ENCODE measurements at places on chromosomes 11 and 22.
A peak's percentile ranks its signal among the peaks of the same experiment; 100 is the strongest.

- DNase-seq = peak; percentile 48
Measured at GRCh38 chr11:59680287-59681154, 11.7 kb upstream of the PATL1 start.

DNA sequence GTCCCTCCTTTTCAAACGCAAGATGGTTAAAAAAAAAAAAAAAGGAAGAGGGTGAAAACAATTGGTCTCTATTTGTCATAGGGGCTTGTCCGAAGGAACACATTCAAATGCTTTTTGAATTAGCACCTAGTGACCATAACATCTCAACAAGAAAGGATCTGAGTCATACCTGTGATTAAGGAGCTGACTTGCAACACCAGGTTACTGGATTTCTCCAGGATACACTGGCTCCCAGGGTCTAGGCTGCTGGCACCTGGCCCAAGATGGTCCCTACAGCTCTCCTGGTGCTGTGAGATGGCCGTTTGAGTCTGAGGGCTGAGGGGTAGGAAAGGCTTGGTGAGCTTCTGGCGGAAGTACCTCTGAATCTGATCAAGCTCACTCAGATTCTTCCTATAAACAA is 28.4 kb upstream of the UCP3 start:
- no peak for DNase-seq

GRCh38 chr22:31676700-31677099 is 14.7 kb upstream of the PISD start:
- DNase-seq = peak; percentile 94

DNA sequence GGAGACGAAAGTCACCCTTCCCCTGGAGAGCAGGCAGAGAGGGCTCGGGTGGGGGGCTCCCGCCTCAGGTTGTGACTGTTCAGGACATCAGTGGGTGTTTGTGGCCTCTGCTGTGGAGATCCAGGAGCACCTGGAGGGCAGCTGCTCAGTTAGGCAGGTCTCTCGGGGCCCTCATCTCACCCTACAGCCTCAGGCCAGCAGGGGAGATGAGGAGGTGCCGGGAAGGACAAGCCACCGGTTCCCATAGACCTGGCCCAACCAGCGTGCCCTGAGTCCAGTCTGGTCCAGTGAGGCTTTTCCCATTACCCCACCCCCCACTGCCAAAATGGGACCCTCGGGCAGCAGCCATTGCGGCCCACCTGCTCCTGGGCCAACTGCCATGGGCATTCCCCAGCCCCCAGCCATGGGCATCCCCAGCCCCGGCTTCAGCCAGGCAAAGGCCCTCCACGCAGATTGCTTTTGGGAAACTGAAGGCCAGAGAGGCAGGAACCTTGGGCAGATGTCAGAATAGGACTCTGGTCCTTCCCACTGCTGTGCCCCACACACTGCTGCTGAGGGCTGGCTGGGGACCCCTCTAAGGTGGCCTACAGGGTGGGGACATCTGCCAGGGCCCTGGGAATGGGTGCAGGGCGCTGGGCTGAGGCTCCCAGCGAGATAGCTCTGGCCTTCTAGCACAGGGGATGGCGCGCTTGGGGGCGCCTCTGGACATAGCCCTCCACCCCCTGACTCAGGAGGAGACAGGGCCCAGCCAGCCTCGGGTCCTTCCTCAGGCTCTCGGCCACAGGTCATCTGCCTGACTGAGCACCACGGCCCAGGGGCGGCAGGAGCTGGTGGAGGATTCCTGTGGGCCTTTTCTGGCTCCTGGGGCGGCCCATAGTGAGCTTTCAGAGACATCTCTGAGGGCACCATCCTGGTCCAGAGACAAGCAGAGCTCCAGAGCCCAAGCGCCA is 4.8 kb downstream of the PIM3 start:
- DNase-seq = peak; percentile 19

DNA sequence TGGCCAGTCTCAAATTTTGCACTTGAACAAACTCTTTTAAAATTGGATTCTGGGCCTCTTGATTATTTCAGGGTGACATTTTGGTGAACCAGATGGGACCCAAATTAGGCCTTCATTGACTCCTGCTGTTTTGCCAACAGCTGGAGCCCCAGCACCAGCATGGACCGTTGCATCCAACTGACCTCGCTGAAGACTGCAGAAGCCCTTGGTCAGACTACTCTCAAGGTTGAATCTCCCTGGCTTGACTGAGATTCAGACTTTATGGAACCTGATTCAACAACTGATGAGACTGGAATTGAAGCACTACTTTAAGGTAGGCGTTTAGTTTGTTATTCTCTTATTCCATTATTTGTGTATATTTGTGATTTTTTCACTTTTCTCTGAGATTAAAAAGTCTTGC is 41.7 kb downstream of the NARS2 start:
- DNase-seq = no peak

DNA sequence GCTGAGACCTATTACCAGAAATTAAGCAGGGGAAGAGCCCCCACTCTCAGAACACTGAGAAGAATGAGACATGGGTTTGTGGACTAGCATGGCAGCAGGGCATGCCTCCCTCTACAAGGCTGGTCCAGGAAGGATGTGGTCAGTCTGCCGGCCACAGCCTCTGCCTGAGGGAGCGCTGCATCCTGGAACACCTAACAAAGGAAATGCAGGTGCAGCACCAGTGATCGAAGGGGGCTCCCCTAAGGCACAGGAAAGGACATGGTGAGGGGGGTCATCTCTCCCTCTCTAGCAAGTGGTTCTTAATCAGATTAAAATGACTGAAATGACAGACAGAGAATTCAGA is 40.6 kb upstream of the ARL14EP start:
- peak; percentile 13 for DNase-seq

DNA sequence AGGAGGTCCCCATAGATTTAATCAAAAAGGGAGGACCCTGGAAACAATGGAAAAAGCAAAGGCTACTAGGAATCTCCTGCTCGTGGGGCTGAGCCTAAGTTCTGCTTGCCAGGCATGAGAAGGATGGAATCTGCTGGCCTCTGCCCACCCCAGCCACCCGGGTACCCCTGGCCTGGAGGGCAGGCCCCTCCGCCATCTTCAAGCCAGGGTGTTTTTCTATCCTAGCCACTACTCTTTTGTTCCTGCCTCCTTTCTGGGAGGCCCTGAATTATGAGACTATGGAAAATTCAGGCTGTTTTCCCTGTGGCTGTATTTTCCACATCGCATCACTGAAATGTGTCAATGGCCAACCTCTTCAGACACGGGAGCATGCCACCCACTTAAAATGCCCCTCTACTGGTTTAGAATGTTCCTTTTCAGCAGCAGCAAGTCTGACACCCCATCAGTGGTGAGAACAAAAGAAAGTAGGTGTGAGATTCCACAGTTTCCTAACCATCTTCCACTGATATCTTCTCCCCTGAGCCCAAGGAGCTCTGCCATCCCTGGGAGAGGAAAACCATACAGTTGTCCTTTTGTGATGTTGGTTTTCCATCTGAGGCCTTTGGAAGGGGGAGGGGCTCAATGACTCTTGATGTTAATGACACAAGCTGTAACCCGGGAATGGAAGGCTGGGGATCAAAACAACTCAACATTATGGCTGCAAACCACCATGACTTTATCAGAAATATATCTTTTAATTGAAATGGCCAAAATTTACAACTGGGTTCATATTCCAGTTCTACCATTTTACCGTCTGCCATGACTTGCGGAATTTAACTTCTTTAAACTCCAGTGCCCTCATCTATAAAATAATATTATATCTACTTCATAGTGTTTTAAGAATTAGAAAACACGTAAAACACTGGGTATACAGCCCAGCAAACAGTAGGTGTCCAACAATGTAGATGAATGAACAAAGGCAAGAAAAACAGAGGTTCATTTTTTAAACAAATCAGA is 22.2 kb downstream of the DKK3 start:
- DNase-seq = no peak

DNA sequence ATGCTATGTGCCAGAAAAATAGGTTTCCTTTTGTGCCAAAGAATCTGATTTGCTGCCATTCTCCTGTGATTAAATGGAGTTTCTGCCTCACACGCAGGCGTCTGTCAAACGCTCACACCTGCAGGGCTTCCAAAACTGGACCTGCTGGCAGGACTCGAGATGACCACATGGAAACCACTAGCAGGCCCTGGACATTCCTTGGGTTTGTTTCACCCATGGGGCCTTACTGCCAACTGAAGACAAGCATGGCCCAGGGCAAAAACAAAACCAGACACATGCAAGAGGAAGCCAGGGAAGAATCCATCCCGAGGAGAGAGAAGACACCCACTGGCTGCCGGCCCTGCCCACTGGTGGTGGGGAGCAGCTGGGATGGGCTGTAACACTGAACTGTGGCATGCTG is 55.9 kb upstream of the MN1 start:
- DNase-seq = no peak

GRCh38 chr11:69425895-69426544 is 55.4 kb upstream of the LINC01488 start:
- peak; percentile 26 for DNase-seq

DNA sequence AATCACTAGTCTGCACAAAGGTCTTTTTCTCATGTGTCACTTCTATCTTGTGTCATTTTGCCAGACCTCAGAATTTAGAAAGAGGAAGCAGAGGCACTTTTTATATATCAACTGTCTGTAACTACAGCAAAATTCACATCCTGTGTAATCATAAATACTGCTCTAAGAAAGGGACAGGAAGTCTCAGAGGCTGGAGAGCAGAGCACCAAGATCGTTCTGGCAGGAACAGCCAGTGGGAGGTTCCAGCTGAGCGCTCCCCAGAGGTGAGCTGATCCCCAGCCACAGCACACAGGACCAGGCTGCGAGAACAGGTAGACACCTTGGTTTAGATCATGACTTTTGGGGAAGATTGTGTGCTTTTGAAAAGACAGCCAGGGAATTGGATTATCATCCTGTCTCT is at the start of gene MS4A7:
MS4A7 (plus strand) TSS at position 179 of the 400 bp plus-strand sequence. CDS start 4,610 bp downstream, outside the sequence.
- no peak for DNase-seq

DNA sequence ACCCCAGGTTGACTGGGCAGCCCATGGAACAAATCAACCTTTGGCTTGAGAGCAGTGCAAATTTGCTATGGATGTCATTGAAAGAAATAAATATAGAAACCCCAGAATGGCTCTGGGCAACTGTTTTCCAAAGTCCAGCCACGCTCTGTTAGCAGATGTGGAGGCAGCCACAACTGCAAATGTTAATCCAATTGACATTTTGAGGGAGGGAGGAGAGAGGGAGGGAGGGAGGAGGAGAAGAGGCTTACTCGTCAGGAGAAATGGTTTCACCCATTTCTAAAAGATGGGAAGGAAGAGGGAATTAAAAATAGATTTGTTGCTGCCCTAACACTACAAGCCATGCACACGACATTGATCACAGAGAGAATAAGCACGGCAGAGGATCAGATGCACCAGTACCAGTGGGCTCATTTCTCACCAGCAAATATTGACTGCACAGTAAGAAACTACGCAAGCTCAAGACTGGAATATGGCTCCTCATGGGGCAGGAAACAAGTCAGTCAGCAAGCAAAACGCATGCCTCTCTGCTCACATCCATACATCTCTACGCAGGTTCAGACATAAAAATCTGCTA is 229.1 kb downstream of the LARGE1 start:
- DNase-seq = no peak

DNA sequence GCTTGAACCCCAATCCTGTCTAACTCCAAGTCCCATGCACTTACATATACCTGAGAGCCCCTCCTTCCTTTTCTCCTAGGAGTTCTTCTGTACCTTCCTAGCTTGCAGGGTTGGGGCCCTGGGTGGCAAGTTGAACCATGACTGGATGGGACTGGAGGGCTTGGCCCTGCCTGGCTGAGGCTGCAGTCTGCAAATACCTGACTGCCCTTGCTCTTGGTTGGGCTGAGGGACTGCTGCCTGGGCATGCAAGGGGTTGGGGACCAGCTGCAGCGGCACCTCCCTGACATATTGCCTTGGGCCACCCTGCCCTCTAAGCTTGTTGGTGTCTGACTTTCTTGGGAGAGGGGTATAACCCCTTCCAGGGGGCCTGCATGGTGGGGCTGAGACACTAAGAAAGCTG is 9.8 kb upstream of the SLC39A13 start:
- DNase-seq = no peak

- DNase-seq = no peak
Measured at GRCh38 chr11:22725079-22725478, 58.7 kb downstream of the GAS2 start.

DNA sequence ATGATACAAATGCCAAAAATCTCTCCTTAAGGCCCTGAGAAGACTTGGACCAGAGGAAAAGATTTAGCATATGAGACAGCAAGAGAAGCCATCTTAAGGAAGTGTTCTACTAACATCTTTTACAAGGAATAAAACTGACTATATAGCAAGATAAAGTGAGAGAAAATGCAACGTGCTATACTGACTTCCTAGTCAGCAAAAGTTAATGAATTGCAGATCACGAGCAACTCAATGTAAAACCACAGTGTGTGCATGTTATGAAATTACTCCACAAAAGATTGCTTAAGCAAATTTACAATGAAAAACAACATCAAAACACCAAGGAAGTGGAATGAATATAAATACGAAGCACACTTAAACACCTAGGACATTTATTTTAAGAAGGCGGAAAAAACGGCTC is 187.5 kb downstream of the CADM1 start:
- no peak for DNase-seq

DNA sequence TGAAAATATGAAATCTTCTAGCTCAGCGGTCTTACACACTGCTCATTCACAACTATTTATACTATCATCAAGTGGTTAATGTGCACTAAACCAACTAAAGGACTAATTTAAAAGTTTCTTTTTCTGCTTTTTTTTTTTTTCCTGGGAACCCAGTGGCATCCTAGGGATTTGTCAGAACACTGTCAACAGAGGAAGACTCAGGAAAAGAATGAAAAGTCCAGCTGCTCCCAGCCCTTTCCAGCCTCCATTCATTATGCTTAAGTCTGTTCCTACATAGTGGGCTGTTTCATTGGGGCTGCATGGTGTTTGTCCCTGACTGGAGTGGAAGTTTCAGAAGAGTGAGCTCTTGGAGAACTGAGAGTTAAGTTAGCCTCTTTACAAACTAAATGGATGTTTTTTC is 391.1 kb downstream of the AASDHPPT start:
- no peak for DNase-seq

GRCh38 chr11:120134931-120135228 is 3.0 kb downstream of the TRIM29 start:
- DNase-seq = no peak

DNA sequence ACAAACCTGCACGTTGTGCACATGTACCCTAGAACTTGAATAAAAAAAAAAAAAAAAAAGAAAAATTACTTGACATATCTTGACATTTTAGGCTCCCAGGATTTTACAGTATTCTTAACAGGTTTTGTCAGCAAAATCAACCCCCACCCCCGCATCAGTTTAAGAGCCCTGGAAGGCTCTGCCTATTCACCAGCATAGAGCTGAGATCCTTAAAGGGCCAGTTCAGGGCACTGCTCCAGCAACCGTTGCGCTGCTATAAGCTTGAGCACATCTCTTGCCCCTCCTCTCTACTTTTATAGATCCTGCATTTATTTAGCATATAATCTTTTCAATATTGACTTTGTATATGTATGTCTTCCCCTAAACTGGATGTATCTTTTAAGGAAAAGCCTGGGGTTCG is 697 bp upstream of the PAFAH1B2 start:
- DNase-seq = peak; percentile 27

DNA sequence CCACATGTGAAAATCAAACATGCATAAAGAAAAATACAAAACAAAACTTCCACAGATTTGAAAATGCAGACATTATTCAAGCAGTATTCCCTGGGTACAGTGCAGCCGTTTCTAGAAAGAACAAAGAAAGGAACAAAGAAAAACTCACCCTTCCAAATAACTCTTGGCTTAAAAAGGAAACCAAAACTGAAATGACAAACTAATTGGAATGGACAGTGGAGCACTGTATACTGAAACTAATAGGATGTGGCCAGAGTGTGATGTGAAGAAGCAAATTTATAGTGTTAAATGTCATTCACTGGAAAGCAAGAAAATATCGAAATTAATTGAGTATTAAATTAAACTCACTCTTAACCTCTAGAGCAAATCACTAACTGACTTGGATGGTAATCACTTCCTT is 55.4 kb downstream of the QSER1 start:
- no peak for DNase-seq

Data from stimulated activated naive CD8-positive, alpha-beta T cell treated with anti-CD3 and anti-CD28 coated beads, Interleukin-15, amount 100 ng/mL, for 72 hours (primary cell).